ENCODE measurements at places on chromosomes 4 and X.

DNA sequence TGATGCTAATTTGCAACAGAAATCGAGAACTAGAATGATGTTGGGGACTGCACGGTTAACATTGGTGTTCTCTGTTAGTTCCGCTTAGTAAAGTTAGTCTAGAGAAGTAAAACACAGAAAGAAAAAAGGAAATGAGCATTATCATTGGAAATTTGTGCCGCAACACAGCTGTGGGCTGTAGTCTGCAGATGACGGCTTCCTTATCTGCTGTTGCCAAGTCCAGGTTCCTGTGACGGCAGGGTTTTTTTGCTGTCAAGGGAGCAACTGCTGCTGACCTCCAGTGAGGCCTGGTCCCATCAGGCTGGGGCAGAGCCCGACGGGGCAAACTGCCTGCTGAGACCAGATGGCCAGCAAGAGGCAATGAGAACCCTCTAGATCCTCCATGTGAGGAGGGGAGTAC is 38.9 kb upstream of the PHEX start:
- DNase-seq, result no peak

GRCh38 chr4:7552466-7552865 is 117.7 kb upstream of the PSAPL1 start:
- DNase-seq, result no peak

DNA sequence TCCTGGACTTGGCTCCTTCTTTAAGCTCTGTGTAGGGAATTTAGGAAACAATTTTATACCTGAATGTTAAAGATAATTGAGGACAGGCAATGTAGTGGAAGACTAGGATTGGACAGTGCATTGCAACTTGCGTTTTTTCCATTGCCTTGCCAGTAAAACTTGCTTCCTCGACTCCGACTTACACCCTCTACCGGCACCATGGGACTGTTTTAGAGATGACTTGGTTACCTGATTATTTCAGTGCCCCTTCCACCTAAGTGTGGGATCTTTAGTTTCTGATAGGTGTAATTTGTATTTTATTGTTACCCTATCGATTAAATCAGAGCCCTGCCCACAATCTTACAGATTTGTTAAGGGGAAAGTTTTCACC is 1.2 kb downstream of the PRPS1 start:
- peak; percentile 17 for DNase-seq

DNA sequence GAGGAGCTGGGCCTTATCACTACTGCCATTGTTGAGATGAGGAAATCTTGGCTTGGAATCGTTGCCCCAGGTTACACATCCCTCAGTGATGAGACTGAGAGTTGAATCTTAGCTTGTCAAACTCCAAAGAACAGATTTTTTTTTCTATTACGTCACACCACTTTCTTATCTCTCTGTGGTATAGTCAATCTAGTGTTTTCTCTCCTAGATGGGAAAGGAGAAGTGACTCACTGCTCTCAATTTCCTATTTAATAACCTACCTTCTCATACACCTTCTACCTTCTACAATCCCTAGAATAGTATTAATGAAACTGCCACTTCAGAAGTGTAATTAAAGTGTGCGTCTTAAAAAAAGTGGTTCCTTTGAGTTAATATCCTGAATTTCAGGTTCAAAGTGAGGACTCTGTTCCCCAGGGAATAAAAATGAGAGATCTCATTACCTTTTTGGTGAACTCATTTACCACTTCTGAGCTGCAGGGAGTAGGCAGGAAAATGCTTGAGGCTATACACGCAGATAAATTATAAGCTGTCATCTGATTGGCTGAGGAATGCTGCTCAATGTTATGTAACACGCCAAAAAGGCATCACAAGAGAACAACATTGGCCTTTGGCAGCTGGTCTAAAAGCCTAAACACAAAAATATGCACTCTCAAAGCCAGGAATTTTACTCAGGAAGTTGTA is 59.3 kb downstream of the MAD2L1 start:
- no peak for DNase-seq

DNA sequence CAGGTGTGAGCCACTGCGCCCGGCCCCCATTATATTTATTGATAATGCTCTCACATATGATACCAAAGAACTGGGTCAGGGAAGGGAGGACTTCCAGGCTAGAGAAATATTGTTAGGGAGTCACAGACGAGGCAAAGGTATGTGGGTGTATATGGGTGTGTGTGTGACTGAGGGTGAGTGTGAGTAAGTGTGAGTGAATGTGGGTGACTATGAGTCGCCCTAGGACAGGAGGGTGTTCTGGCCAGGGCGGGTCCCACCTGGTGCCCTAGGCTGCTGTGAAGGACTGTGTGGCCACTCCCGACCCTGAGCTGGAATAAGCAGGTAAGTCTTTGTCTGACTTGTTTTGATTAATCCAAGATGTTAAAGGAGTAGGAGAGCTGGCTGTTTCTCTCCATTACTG is 34.4 kb downstream of the RWDD4 start:
- no peak for DNase-seq

- no peak for DNase-seq
These were observed 2.8 kb downstream of the KIT start for GRCh38 chr4:54660591-54660990.

DNA sequence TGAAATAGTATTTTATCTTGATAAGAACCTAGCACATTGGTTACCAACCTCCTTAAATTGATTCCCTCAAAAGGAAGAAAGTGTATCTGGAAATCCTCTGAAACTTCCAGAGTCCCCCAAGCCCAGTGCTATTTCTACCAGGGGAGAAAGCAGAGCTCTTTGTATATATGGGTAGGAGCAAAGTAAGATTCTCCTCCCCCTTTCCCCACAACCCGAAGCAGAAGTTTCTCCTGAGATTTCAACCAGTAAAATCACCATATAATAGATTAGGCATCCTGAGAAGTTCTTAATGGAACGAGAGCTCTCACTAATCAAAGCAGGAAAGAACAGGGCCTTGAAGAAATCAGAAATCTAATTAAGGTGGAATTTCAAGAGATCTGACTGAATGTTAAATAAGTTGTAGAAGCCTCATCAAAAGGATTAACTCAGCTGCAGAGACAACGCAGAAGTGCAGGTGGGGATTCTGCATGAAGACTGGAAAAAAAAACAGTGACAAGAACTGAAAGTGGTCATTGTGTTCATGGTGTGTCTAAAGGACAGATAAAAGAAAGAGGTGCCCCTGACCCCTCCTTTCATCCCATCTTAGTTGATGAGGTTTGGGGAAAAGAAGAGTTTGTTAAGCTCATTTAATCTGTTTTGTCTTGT is 39.1 kb downstream of the VSIG4 start:
- no peak for DNase-seq

GRCh38 chr4:6767386-6767747 is 15.2 kb upstream of the KIAA0232 start:
- no peak for DNase-seq

DNA sequence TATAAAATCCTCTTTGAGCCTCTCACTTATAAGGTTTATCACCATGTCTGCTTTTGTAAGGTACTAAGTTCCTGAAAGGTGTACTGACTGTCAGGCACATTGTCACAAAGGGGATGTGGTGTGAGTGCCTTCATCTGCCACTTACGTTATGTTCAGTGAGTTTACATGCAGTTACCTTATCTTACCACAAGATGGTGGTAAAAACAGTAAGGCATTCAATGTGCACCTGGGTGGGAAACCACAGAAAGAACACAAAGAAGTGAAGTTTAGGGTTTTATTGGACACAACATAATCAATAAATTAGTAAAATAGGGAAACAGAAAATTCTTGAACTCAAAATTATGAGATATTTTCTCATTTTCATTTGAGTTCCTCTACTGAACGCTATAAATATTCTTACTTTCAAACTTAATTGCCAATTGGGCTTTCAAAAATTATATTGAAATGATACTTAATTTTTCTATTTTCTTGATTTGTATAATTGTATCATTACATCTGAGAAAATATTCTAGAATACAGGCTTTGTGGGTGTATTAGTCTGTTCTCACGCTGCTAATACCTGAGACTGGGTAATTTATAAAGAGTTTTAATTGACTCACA is 650.8 kb downstream of the PCDH7 start:
- DNase-seq, result peak; percentile 63

- no peak for DNase-seq
These were observed 22.9 kb upstream of the CASK start for GRCh38 chrX:41946235-41946634.

DNA sequence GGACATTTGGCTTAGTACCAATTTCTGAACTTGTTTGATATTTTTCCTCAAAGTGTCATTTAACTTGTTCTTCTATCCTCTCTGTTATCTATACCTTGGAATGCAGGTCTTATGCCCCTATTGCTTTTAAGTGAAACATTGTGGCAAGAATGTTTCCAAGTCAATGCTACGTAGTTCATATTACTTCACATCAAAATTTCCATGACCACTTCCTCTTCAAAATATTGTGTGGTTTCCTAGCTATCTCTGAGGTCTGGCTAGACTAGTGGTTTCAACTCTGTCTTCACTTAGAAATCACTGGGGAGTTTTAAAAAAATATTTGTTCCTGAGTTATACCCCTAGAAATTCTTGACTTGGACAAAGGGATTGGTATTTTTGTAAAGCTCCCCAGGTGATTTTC is 20.2 kb upstream of the RASGEF1B start:
- DNase-seq, result no peak

- DNase-seq, result peak; percentile 30
These were observed 4.2 kb downstream of the CENPVL3 start for GRCh38 chrX:51614353-51615012.

- no peak for DNase-seq
These were observed 448.9 kb downstream of the FSTL5 start for GRCh38 chr4:161714931-161715330.

- no peak for DNase-seq
These were observed 19.4 kb downstream of the HMX1 start for GRCh38 chr4:8852118-8852704.

DNA sequence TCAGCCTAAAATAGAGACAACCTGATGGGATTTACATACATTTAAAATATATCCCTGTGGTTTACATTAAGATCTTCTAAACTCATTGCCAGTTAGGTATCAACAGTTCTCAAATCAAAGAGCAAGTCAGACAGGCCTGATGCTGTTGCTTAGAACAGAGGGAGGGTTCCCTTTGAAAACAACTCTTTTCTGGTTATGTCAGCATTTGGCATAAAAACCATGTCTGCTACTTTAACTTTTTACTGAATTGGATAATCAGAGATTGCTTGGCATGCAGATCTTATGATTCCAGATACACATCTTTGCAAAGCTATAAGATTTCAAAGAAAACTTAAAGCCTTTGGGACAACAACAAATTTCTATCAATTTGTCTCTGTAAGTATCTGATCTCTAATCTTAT is 140.8 kb downstream of the CPE start:
- no peak for DNase-seq

DNA sequence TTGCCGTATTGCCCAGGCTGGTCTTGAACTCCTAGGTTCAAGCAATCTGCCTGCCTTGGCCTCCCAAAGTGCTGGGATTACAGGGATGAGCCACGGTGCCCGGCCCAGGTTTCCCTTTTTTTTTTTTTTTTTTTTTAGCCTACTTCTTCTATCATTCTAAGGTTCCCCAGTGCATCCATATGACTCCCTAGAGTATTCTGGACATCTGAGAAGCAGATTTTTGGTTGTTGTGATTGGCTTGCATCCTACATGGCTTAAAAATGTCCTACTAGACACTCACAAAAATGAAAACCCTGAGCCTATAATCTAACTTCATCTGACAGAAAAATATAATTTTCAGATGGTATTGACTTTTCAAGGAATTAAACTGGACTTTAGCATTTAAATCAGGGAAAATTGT is 41.7 kb downstream of the SMIM14 start:
- no peak for DNase-seq

DNA sequence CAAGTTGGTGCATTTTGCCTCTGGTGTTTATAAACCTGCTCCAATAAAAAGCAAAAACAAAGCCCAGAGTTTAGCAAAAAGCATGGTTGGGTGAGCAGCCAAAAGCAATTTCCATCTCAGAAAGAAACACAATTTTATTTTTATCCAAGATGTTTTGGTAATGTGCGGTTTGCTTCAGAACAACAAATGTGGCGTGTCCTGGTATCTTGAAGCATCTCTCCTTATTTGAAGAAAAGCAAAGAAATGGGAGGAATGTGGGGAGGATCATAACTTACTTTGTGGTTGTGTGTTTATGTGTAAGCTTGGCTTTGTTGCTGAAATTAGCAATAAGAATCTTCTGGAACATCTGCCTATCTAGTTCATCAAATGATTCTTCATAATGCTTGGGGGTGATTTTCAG is 88.3 kb upstream of the DDX3X start:
- no peak for DNase-seq

- no peak for DNase-seq
These were observed 499.3 kb downstream of the EPHA5 start for GRCh38 chr4:65170768-65171514.

DNA sequence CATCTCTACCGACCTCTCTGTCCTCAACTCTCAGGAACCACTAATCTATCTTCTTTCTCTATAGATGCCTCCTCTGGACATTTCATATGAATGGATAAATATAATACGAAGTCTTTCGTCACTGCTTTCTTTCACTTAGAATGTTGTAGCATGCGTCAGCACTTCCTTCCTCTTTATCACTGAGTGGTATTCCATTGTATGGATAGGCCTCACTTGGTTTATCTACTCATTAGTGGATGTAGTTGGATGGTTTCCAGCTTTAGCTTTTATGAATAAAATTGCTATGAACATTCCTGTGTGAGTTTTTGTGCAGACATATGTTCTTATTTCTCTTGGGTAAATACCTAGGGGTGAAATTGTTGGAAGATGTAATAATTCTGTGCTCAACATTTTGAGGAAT is 528.2 kb upstream of the FAT1 start:
- no peak for DNase-seq

- no peak for DNase-seq
These were observed 32.2 kb downstream of the GPAT3 start for GRCh38 chr4:83568062-83568461.

DNA sequence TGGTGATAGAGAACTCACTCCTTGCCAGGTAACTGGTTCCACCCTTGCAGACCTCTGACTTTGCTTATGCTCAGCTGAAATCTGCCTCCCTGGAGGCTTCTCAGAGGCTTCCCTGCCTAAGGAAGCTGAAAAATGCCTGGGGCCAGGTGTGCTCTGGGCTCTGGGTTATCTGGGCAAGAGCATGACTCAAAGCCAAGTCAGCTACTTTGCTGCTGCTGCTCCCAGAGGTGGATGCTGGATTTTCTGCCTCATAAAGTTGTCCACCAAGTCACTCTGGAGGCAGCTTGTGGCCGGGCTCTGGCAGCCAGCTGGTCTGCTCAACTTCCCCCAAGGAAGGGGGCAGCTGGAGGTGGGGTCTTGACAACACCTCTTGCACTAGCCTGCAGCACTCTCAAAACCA is 132.7 kb downstream of the PJA1 start:
- no peak for DNase-seq

GRCh38 chr4:84916227-84916626 is 50.3 kb downstream of the WDFY3 start:
- DNase-seq, result no peak

DNA sequence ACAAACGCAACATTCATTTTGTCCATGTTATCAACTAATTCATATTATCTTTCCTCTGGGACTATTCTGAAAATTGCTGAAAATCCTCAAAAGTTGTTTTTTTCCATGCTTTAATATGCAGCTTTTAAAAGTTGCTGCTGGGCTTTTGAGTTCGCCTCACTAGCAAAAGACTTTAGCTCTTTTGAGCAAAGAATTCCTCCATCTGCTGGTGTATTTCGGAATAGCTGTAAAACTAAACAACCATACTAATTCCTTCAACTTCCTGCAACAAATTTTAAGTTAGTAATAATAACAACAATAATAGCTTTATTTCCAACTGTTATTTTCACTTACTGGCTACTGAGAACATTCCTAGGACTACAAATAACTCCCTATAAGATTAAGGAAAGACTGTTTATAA is 124.5 kb upstream of the PLAC1 start:
- no peak for DNase-seq

- DNase-seq, result no peak
These were observed 69.8 kb downstream of the RPS3A start for GRCh38 chr4:151169223-151169622.

GRCh38 chr4:126241634-126242033 is 926.9 kb downstream of the FAT4 start:
- DNase-seq, result no peak
